Esophagus squamous epithelium (tissue), 5 donors: ENCODE measurements at places on chromosomes 6 and 20.

GRCh38 chr6:34052071-34052825 is 93.6 kb downstream of the GRM4 start:
- DNase-seq: no peak

- DNase-seq: no peak
Observed at GRCh38 chr20:60011512-60012507, 53.6 kb downstream of the CDH26 start.

DNA sequence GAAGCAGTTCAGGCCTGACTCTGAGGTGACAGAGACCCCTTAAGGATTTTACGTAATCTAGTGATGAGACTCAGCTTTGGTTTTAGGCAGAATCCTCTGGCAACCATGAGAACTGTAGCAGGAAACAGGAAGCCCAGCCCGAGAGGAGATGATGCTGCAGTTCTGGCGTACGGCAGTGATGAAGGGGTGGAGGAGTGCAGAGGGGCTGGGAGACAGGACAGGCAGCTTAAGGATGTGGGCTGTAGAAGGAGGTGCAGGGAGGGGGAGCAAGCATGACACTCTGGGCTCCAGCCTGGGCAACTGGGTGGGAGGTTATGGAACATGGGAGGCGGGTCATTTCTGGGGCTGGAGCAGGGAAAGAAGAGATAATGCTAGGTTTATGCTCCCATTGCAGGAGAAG is 67.1 kb downstream of the LRFN2 start:
- DNase-seq: no peak

DNA sequence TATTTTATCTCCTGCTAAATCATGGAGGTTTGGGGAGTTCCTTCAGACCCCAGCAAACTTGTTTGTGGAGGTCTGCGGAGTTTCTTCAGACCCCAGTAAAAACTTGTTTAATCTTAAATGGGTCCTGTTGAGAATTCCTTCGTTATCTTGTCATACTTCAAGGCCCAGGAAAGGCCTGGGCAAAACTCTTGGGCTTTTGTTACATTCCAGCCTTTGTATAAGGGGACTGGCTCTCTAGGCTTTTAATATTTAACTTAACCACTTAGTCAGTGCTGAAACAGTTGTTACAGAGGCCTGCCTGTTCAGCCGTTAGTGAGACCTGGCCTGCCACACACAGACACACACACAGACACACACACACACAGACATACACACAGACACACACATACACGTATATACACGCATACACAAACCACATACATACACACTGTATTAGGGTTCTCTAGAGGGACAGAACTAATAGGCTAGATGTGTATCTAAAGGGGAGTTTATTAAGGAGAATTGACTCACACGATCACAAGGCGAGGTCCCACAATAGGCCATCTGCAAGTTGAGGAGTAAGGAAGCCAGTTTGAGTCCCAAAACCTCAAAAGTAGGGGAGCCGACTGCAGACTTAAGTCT is 21.3 kb upstream of the CST3 start:
- DNase-seq: no peak

GRCh38 chr6:27250277-27251111 is 3.0 kb downstream of the PRSS16 start:
- no peak for DNase-seq

GRCh38 chr6:133671376-133671775 is 217.5 kb upstream of the TCF21 start:
- no peak for DNase-seq
